ENCODE measurements at places on chromosomes 11 and 22. TPM values are rescaled to one million over a fixed set of nuclear protein-coding genes. Genes with fewer than 3 reads are reported as not detected.

The TEX54 gene
- total RNA-seq = 1.2 TPM

The CYB561A3 gene
- 29.6 TPM for total RNA-seq

The IL17REL gene
- 0.20 TPM for total RNA-seq

The TESMIN gene
- 61.1 TPM for total RNA-seq

The GAS2 gene
- total RNA-seq = 1.7 TPM

The ISX gene
- not detected for total RNA-seq

The CSF2RB gene
- not detected for total RNA-seq

The OR51B4 gene
- not detected for total RNA-seq

The HIPK3 gene
- 20.8 TPM for total RNA-seq

The ANKK1 gene
- not detected for total RNA-seq

The CRYBB3 gene
- 0.58 TPM for total RNA-seq

The OR6T1 gene
- not detected for total RNA-seq

The MLC1 gene
- not detected for total RNA-seq

The SMCO4 gene
- total RNA-seq = 53.9 TPM

All from H1 (cell line).